Stimulated activated CD4-positive, alpha-beta T cell treated with anti-CD3 and anti-CD28 coated beads, Interleukin-1b, Interleukin-23, amount 100 ng/mL, for 24 hours (primary cell): ENCODE measurements at places on chromosomes 7 and 10.

- no peak for DNase-seq
These were observed 1.6 kb downstream of the TMEM176A start for GRCh38 chr7:150801946-150802771.

DNA sequence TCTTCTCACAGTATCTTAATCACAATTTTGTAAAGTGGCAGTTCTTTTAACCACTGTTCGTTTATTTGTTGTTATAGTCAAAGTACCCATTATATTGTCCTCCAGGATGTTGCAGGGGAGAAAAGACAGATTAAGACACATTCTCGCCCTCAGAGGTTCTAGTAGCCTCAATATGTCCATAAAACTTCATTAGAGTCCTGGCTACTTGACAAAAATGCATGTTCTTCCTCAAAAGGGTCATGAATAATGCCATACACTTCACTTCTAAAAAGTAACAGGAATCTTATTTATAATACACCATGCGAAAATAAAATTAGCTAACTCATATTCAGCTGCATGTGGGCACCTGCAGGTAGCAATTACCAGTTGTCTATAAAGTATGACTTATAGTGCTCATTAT is 109.3 kb upstream of the ANK3 start:
- no peak for DNase-seq

DNA sequence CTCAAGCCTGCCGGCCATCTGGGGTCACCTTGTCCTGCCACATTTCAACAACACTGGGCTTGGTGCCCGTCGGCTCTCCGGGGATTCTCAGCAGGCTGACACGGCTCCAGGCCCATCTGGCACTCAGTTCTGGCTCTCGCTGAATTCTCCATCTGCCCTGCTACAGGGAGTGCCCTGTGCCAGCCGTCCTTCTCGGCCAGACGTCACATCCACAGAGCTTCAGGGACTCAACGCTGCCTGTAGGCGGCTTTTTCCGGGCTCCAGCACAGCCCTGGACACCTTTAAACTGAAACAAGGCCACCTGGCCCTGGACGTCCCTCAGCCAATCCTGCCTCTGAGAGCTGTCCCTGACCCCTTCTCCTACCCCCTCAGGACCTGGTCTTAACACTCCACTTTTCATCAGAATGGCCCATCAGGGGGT is 43.0 kb downstream of the TMEM130 start:
- no peak for DNase-seq

DNA sequence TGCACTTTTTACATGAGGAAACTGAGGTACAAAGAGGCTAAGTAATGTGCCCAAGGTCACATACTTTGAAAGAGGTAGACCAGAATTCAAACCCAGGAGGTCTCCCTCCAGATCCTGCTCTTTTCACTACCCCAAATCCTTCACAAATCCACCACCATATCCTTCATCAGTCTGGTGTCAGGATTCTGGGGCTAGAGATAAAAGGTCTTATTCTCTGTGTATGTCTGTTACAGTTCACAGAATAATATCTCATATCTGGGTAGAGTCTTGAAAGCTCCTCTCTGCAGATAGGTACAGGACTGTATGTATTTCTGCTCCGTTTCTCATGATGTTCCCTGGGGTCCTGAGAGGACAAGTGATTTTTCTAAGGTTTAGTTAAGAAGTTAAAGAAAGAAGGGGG is 4.9 kb downstream of the PIK3CG start:
- no peak for DNase-seq

- no peak for DNase-seq
These were observed 340.1 kb downstream of the PHF14 start for GRCh38 chr7:11313801-11314200.

DNA sequence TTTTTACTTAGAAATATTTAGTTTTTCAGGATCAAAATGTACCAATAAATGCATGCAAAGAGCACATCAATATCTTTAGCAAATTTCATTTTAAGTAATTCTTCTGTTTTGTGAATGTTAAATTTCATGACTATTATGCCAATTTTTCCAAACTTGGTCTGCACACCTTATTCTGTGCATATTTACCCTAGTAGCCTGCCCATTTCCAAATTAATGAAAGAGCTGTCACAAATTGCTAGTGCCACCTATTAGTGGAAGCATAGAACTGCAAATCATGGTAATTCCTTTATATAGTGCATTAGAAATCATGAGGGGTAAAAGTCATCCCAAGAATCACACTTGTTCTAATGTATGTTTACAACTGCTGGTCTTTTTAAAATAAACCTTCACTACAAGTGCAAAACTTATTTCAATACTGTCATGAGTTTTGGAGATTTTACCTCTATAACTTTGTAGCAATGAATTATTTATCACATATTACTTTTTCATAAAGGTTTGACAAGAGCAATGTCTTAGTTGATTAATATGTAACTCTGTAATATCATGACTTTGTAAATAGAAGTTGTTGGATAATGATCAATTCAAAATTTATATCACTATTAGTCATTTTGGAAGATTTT is 5.7 kb downstream of the SEMA3A start:
- no peak for DNase-seq

DNA sequence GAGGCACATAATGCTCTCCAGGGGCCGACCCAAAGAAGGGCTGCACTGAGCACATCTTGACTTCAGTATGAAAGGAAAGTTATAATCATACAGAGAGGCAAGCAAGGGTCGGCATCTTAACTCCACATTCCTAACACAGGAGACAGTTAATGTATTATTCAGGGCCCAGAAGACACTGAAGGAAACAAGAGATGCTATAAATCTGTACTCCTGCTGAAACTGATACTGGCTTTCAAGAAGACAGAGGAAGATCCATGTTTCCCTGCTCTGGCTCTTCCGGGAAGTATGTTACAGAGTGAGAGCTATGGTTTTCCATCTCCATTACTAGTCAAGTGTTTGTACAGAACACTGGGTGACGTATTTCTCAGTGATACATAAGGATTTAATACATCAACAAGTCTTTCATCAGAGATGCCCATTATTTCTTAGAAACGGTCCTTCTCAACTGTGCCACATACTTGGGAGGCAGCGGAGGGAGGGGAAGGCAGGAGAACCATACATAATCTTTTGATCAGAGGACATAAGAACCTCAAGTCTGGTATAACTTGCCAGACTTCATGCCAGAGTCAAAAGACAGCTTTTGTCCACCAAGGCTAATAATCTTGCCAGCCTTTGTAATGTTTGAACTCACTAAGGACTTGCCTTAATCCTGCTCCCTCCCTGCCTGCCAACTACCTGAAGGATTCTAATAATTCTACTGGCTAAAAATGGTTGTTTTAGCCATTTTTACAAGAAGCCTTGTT is 58.1 kb downstream of the ENO4 start:
- DNase-seq = no peak

DNA sequence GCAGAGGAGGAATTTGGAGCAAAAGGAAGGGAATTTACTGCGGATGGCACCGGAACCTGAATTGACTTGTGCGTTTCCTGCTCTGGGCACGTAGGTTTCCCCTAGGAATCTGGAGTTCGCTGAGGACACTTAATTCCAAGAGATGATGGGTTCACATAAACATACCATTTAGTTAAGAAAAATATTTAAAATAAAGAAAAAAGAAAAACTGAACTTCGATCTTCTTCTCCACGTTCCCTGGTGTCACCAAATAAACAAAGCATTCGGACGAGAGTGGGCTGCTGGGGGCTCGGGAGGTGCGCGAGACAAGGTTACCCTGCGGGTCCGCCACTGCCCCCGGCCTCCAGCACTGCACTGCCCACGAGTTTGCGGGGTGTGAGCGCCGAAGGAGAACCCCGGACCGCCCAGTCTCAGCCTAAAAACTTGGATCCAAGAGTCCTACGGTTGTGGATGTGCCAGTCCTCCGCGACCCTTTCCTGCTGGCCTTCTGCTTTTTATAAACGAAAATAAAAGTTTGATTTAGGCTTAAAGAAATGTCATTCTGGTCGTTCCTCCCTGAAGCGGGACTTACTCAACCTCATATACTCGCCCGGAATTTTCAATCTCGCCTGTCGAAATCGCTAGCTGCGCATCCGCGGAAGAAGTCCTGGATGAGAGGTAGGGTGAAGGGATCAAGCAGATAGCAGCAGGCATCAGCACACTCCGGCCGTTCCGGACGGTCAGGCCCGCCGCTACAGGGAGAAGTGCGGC is 30.3 kb downstream of the SKIDA1 start:
- DNase-seq = no peak

DNA sequence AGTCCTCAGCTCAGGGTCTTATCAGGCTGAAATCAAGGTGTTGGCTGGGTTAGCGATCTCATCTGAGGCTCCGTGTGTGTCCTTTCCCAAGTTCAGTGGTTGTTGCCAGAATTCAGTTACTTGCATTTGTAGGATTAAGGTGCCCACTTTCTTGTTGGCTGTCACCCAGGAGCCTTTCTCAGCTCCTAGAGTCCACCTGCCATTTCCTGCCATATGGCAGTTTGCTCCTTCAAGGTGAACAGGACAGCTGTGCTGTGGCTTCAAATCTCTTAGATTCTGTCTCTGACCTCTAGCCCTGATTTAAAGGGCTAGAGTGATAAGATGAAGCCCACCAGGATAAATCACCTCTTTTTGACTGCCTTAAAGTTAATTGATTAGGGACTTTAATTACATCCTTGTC is 1.0 kb upstream of the HIF1AN start:
- no peak for DNase-seq

GRCh38 chr7:14380881-14381280 is 391.4 kb upstream of the ETV1 start:
- DNase-seq = no peak

GRCh38 chr7:76220185-76221057 is 18.7 kb downstream of the SRRM3 start:
- no peak for DNase-seq

DNA sequence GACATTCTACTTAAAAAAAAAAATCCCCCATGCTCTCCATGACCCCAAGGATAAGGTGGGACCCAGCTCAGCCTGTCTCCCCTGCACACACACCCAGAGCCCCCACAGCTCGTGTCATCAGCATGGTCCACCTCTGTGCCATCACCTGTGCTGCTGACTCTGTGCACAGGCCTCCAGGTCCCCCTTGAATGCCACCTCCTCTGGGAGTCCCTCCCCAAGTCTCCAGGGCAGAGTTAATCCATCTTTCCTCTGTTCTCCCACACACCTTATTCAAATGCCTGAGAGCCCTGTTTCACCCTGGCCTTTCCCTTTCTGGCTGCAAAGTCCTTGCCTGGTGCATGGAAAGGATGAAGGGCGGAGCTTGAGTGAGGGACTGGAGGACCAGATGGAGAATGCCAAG is 194.1 kb upstream of the LYZL2 start:
- no peak for DNase-seq

- no peak for DNase-seq
These were observed 37.7 kb downstream of the ATXN7L1 start for GRCh38 chr7:105838627-105839231.

- DNase-seq = no peak
These were observed 54.1 kb downstream of the UBE2H start for GRCh38 chr7:129898502-129899160.

GRCh38 chr7:94510582-94511496 is 1.2 kb downstream of the CASD1 start:
- DNase-seq = no peak

- no peak for DNase-seq
These were observed 181.9 kb downstream of the AKR1D1 start for GRCh38 chr7:138258197-138258559.

- no peak for DNase-seq
These were observed 47.7 kb downstream of the MINPP1 start for GRCh38 chr10:87552248-87552929.

GRCh38 chr7:90709501-90710465 is 113.7 kb downstream of the CDK14 start:
- DNase-seq = no peak

DNA sequence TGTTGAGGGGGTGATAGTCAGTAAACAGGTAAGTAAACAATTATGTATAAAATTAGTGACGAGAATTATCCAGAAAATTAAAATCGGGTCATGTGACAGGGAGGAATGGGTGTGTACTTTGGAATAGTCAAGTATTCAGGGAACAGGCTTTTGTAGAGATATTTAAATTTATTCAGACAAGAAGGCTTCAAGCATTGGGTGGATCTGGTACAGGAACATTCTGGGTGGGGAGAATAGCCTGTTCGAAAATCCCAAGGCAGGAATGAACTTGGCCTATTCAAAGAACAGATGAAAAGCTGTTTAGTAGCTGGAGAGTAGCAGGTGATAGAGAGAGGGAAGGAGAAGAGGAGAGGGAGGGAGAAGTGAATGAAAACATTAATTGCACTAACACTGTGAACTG is 448.9 kb upstream of the FZD8 start:
- no peak for DNase-seq

DNA sequence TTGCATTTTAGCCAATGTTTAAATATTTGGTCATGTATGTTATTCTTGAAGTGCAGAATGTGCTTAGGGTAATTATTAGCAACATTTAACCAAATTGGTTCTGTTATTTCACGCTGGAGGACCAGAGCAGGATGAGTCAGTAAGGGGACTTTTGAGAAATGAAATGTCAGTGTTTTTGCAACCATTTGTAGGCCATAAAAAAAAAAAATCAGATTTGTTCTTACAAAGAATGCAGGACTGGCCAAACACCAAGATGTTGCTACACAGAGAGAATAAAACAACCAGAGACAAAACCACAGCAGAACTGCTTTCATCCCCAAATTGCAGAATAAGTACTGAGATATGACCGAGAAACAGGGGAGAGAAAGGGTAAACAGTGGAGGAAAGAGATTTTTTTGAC is 62.1 kb downstream of the TPST1 start:
- DNase-seq = no peak

GRCh38 chr7:20521243-20521642 is 94.2 kb upstream of the ABCB5 start:
- DNase-seq = no peak

DNA sequence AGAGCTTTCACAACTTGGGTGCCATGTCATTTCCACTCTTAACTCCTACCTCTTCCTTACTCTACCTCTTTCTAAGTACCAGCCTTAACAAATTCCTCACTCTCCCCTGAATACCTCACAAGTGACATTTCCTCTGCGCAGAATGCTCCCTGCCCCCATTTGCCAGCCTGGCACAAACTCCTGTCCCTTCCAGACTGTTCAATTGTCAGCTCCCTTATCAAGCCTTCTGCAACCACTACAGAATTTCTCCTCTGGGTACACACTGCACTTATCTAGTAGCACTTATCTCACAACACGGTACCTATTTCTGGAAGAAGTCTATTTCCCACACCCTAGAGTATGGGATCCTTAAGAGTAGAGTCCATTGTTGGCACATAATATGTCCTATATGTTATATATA is 39.1 kb upstream of the ANAPC16 start:
- DNase-seq = no peak

- no peak for DNase-seq
These were observed 41.6 kb downstream of the TSPAN15 start for GRCh38 chr10:69492746-69493462.

- DNase-seq = no peak
These were observed 25.8 kb downstream of the PTTG1IP2 start for GRCh38 chr7:90495241-90495640.

GRCh38 chr7:71706597-71706975 is 574.6 kb downstream of the GALNT17 start:
- DNase-seq = no peak

GRCh38 chr7:2968176-2968575 is 75.5 kb downstream of the CARD11 start:
- no peak for DNase-seq

- DNase-seq = no peak
These were observed 26.9 kb downstream of the RGS10 start for GRCh38 chr10:119515511-119516045.
